ENCODE measurements at places on chromosomes 11 and 22. TPM values are rescaled to one million over a fixed set of nuclear protein-coding genes. Genes with fewer than 3 reads are reported as not detected.

DNA sequence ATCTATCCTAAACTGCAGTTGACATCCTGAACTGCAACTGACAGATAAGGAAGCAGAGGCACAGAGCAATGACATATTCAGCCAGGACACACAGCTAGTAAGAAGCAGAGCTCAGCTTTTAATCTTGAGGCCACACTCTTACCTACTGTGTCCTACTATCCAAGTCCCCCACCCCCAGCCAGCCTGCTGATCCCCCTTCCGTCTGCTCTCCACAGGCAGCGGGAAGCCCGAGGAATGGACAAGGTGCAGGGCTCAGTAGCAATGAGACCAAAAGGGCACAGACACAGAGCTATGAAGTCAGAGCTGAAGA is 4.3 kb downstream of the POLR3H start:
- no peak overlapping the region for H3K4me3 ChIP-seq
- no peaks in the 10 kb centered on the region for H3K27me3 ChIP-seq
- peaks cover 49% of the 10 kb centered on the region for H3K4me1 ChIP-seq
- peak overlapping the region; percentile 34 for H3K27ac ChIP-seq

GRCh38 chr11:65779669-65779918 is 1.2 kb downstream of the AP5B1 start:
- no peaks in the 10 kb centered on the region for H3K36me3 ChIP-seq
- H3K27me3 ChIP-seq, result peaks cover 1% of the 10 kb centered on the region
- peaks cover 42% of the 10 kb centered on the region for H3K4me1 ChIP-seq

- peaks cover 11% of the 10 kb centered on the region for H3K27me3 ChIP-seq
- H3K4me3 ChIP-seq, result no peak overlapping the region
- no peak overlapping the region for H3K27ac ChIP-seq
- H3K4me1 ChIP-seq, result no peaks in the 10 kb centered on the region
These were observed 481.8 kb downstream of the BRD1 start for GRCh38 chr22:49345896-49346295.

GRCh38 chr11:113419454-113420003 is 31.9 kb downstream of the ANKK1 start:
- no peak for DNase-seq
- no peaks in the 10 kb centered on the region for H3K27me3 ChIP-seq
- no peak overlapping the region for H3K27ac ChIP-seq
- H3K4me1 ChIP-seq, result no peaks in the 10 kb centered on the region

DNA sequence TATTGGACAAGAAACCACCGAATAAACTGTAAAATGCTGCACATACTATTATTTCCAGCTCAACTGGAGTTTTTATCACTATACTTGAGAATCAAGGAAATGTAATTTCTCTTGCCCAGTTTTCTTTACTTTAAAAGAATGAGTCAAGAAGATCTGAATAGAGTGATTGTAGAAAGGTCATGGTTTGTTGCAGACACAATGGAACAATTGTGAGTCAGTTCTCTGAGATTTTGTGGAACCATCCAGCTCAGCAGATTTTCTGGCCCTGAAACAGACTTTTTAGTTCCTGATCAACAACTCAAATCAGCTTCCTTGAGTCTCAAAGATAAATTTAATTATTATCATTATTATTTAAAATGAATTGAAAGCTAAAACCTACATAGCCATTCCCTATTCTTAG is 1.3 kb downstream of the TCN1 start:
- H3K27ac ChIP-seq, result no peak overlapping the region
- H3K4me3 ChIP-seq, result no peak overlapping the region
- DNase-seq, result no peak
- H3K36me3 ChIP-seq, result no peaks in the 10 kb centered on the region

- peak overlapping the region; percentile 98 for H3K27ac ChIP-seq
- DNase-seq, result no peak
- H3K4me1 ChIP-seq, result peaks cover 24% of the 10 kb centered on the region
- peak overlapping the region; percentile 74 for H3K4me3 ChIP-seq
- H3K36me3 ChIP-seq, result no peaks in the 10 kb centered on the region
- no peaks in the 10 kb centered on the region for H3K27me3 ChIP-seq
These were observed 396 bp downstream of the TEF start for GRCh38 chr22:41382098-41382578.

DNA sequence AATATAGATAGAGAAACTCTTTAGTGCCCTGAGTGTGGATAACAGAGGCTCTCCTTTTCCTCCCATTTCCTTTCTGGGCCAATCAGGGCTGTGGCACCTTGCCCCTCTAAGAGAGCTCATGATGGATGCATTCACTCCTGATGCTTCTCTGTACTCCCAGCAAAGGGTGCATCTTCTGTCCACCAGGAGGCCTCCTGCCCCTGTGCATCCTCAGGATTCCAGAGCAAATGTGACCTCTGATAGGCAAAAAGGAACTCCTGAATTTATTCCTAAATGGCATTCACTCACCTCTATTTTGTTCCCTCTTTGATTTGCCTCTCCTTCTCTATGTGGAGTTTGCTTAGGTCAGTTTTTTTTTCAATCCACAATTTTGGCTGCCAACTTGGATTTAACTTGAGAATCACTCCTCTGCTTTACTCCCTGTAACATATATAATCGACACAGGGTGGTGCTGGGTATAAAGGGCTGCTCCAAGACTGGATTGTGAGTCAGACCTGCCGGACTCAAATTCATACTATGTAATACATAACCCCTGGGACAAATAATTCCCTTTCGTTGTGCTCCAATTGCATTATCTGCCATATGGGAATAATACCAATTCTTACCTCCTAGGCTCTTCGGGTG is 1.1 kb upstream of the MRGPRX4 start:
- no peaks in the 10 kb centered on the region for H3K36me3 ChIP-seq
- H3K27me3 ChIP-seq, result peaks cover 3% of the 10 kb centered on the region
- no peak overlapping the region for H3K27ac ChIP-seq
- peak; percentile 53 for DNase-seq

GRCh38 chr11:61120099-61120705 is 17.9 kb downstream of the CD5 start:
- H3K4me1 ChIP-seq, result no peaks in the 10 kb centered on the region
- H3K36me3 ChIP-seq, result no peaks in the 10 kb centered on the region
- DNase-seq, result no peak
- no peak overlapping the region for H3K27ac ChIP-seq
- peaks cover 65% of the 10 kb centered on the region for H3K27me3 ChIP-seq
- no peak overlapping the region for H3K4me3 ChIP-seq

DNA sequence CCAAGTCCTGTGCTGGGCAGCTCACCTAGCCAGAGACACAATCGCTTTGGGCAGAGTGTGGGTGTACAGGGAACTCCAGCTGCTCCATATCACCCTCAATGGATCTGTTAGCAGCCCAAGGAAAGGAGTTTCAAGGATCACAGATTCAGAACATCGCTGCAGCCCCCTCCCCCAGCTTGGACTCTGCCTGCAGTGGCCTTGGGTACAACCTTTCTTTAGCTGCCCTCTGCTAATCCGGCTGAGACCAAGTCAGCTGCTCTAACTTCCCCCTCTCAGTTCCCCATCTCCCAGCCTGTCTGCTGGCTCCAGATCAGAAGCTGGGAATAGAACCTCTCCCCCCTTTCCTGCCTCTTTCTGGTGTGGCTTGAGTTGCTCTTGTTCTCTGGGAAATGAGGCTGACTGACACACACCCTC is 1.3 kb downstream of the TMEM86A start:
- no peak for DNase-seq
- H3K36me3 ChIP-seq, result no peaks in the 10 kb centered on the region
- H3K4me1 ChIP-seq, result peaks cover 16% of the 10 kb centered on the region
- H3K4me3 ChIP-seq, result no peak overlapping the region
- H3K27ac ChIP-seq, result no peak overlapping the region

- H3K4me3 ChIP-seq, result peak overlapping the region; percentile 96
- no peaks in the 10 kb centered on the region for H3K36me3 ChIP-seq
- peak; percentile 26 for DNase-seq
- no peaks in the 10 kb centered on the region for H3K27me3 ChIP-seq
These were observed 1.1 kb downstream of the CSTF3 start for GRCh38 chr11:33160136-33160535.

GRCh38 chr11:75298191-75298975 is 53.1 kb downstream of the ARRB1 start:
- peaks cover 5% of the 10 kb centered on the region for H3K36me3 ChIP-seq
- no peak for DNase-seq
- H3K27me3 ChIP-seq, result no peaks in the 10 kb centered on the region
- no peaks in the 10 kb centered on the region for H3K4me1 ChIP-seq
- H3K4me3 ChIP-seq, result no peak overlapping the region

Gene PTPMT1
- 59.4 TPM for polyA plus RNA-seq

Gene XKR3
- polyA plus RNA-seq, result not detected

Gene HSPB2
- polyA plus RNA-seq, result 0.04 TPM

Gene PRG3
- polyA plus RNA-seq, result not detected

Gene GDPD4
- polyA plus RNA-seq, result not detected
